ENCODE measurements at places on chromosomes 13 and 19.

- DNase-seq, result no peak
These were observed 58.1 kb upstream of the KLF2 start for GRCh38 chr19:16266586-16266942.

- no peak for DNase-seq
These were observed 651 bp downstream of the SERPINE3 start for GRCh38 chr13:51339952-51340732.

GRCh38 chr13:94534166-94534565, 54.7 kb upstream of the DCT start:
- no peak for DNase-seq

DNA sequence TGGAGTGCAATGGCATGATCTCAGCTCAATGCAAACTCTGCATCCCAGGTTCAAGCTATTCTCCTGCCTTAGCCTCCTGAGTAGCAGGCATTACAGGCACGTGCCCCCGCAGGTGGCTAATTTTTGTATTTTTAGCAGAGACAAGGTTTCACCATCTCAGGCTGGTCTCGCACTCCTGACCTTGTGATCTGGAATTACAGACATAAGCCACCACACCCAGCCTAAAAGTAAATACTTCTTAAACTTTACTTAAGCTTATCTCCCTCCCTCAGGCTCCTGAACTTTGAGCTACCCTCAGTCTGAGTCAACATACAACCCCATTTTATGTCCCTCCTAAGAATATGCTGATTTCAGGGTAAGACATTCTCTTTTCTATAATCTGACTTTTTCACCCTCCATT, 66.1 kb downstream of the ZNF486 start:
- no peak for DNase-seq

GRCh38 chr13:106505732-106506131, 29.7 kb downstream of the EFNB2 start:
- no peak for DNase-seq

- no peak for DNase-seq
These were observed 2.9 kb downstream of the MFSD12 start for GRCh38 chr19:3554254-3555083.

Data from naive B cell (primary cell).